ENCODE measurements at places on chromosomes 7 and 10. TPM values are rescaled to one million over a fixed set of nuclear protein-coding genes. Genes with fewer than 3 reads are reported as not detected.
A peak's percentile ranks its signal among the peaks of the same experiment; 100 is the strongest.

DNA sequence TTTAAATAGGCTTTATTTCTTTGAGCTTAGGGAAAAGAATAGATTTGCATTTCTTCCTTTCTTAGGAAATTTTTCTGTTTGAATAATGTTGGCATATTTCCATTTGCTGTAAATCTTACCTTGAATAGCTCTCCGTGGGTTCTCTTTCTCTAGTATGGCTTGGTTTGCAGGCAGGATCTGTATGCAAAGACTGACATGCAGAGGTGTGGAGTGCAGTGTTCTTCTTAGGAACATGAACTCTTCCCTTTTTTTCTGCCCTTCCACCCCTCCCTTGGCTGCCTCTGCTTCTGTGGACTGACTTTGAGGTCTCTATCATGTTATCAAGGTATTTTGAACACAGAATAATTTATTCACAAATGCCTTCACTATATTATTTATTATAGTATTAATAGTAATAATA lies 222.8 kb downstream of the LHFPL3 start:
- peaks cover 11% of the 10 kb centered on the region for H3K27me3 ChIP-seq
- no peak overlapping the region for H3K27ac ChIP-seq
- H3K4me3 ChIP-seq = no peak overlapping the region

- H3K27ac ChIP-seq = no peak overlapping the region
- peaks cover 10% of the 10 kb centered on the region for H3K4me1 ChIP-seq
These were observed 7.5 kb downstream of the ZFAND2A start for GRCh38 chr7:1152492-1152891.

DNA sequence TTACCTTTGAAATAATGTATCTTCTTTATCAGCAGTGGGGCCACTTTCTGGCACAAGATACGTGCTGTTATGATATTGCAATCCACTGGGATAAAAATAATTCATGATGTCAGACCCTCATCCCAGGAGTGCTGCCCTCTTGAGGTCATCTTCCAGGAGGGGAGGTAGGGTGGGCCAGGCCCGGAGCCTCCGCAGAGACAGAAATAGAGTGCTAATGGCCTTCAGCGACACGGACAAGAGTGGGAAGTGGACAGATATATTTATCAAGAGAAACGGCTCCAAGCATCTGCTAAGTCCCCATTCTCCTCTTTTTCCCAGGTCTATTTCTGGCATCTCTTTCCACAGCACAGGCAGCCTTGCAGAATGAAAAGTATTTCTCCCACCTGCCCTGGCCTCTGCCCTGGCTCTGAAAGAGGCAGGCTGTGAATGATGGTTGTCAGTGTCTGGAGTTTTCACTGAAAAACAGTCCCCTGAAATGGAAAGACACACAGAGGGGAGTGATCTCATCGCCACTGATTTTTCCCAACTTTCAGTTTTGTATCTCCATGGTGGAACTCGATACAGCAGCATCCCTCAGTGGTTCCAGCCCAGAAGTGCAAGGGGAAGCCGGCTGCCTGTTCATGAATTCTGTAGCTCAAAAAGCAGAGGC lies 251.7 kb upstream of the MYO3A start:
- peak overlapping the region; percentile 21 for H3K4me3 ChIP-seq
- peaks cover 28% of the 10 kb centered on the region for H3K27me3 ChIP-seq
- H3K4me1 ChIP-seq = no peaks in the 10 kb centered on the region
- no peak overlapping the region for H3K27ac ChIP-seq
- DNase-seq = peak; percentile 33

- H3K27me3 ChIP-seq = no peaks in the 10 kb centered on the region
- H3K36me3 ChIP-seq = peaks cover 8% of the 10 kb centered on the region
- DNase-seq = no peak
- H3K27ac ChIP-seq = no peak overlapping the region
These were observed 137.3 kb downstream of the SEMA3C start for GRCh38 chr7:80781561-80781979.

GRCh38 chr10:132362151-132362611 lies 30.2 kb downstream of the LRRC27 start:
- H3K27ac ChIP-seq = no peak overlapping the region
- H3K27me3 ChIP-seq = no peaks in the 10 kb centered on the region
- H3K4me3 ChIP-seq = no peak overlapping the region
- DNase-seq = no peak

DNA sequence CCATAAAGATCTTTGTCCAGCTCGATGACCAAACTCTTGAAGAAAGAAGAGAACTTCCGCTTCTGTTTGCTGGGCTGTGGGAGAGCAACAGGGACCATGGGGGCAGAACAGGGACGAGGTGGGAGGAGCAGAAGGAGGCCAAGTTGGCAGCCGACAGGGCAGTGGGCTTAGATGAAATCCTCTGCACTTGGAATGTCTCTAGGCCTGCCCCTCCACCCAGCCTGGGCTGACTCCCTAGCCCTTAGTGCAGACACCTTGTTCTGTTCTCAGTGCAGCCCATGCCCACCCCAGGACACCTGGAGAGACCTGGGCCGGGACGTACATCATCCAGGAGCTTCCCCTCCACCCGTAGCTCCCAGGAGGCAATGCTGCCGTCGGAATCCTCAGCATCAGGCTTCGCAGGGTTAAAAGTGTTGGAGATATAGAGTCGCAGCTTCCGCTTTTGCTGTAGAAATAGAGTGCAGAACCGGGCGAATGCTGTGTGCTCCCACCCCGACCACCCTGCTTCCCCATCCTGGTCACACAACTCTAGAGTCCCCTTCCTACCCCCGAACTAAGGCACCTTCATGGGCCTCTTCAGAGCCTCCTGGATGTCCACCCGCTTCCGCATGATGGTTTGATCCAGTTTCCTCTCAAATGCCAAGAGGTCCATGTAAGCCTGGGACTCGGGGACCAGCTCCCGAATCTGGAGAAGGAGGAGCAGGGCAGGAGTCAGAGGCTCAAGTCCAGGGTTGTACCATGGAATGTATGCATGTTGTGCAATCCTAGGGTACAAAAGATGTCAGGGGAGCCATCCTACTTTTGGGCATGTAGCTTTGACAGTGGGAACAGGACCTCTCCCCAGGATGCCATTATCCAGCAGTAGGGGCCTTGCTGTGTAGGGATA lies 6.1 kb downstream of the SMARCD3 start:
- H3K36me3 ChIP-seq = peaks cover 16% of the 10 kb centered on the region
- no peaks in the 10 kb centered on the region for H3K4me1 ChIP-seq
- no peak for DNase-seq
- H3K4me3 ChIP-seq = no peak overlapping the region
- H3K27ac ChIP-seq = no peak overlapping the region

DNA sequence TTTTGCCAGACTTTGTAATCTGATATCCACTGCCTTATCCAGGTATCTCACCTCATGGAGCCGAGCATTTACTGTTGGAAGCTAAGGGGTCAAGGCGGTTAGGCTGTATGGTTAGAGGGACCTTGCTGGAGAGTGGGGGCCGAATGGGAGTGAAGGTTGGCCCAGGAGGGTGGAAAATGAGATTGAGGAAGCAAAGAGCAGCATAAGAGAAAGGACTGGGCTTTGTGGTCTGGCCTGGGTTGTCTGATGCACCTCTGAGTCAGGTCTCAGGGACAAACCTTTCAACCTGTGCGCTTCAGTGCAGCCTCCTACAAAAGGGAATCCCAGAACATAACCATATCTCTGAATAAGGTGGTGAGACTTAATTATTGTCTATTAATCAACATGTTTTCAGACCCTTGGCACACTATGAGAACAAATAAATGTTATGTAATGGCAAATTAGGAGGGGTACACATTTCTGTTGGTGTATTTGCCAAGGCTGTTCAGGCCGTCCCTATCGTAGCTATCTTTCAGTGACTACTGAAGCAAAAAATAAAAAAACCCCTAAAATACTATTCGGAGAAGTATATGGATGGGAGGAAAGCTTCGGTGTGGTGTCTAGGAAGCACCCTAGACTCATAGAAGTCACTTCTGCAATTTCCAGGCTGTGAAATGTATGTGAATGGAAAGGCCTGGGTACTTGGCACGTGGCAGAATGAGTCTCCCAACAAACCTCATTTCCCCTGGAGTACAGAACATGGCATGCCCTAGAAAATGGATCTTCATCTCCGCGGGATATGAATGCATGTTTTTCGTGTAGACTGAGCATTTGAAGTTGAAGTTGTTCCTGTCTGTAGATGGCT lies 4.3 kb downstream of the CAMK1D start:
- H3K4me1 ChIP-seq = peaks cover 12% of the 10 kb centered on the region
- no peak overlapping the region for H3K4me3 ChIP-seq
- H3K27me3 ChIP-seq = peaks cover 92% of the 10 kb centered on the region

- no peaks in the 10 kb centered on the region for H3K27me3 ChIP-seq
- no peak overlapping the region for H3K4me3 ChIP-seq
- no peak for DNase-seq
These were observed 15.0 kb downstream of the TSPAN33 start for GRCh38 chr7:129159539-129159938.

GRCh38 chr10:46077141-46077554 lies 31.1 kb upstream of the MSMB start:
- H3K36me3 ChIP-seq = no peaks in the 10 kb centered on the region
- no peak overlapping the region for H3K4me3 ChIP-seq
- H3K4me1 ChIP-seq = no peaks in the 10 kb centered on the region
- H3K27me3 ChIP-seq = peaks cover 34% of the 10 kb centered on the region
- no peak for DNase-seq

DNA sequence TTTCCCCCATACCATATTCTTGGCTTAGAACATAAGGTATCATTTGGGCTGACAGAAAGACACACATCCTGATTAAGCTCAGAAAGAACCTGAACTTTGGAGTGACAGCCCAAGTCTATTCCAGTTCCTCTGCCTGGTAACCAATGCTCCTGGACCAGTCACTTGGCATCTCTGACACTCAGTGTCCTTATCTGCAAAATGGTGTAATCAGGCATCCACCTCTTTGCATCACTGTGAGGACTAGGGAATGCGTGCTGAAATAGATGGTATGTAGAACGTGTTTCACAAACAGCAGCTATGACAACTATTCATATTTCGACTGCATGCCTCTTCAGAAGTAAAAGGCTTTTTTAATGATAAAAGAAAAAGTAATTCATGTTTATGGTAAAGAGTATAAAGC lies 26.2 kb upstream of the PIK3AP1 start:
- no peak overlapping the region for H3K4me3 ChIP-seq
- H3K27me3 ChIP-seq = no peaks in the 10 kb centered on the region
- no peaks in the 10 kb centered on the region for H3K36me3 ChIP-seq

DNA sequence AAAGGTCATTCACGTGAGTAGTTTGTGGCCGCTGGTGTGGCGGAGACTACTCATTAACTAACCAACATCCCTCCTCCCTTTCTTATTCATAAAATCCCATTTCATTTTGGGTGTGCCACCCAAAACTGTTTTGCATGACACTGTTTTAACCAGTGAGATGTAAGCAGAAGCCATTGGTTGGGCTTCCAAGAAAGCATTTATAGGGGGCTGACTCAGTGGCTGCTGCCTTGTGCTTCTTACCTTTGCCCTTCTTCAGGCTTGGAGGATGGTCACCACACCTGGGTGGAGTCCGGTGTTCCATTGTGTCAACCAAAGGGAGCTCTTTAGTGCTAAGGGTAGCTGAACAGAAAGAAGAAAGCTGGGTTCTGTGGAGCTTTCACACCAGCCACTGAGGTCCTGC lies 37.2 kb upstream of the EPC1 start:
- DNase-seq = no peak
- no peak overlapping the region for H3K4me3 ChIP-seq
- peaks cover 28% of the 10 kb centered on the region for H3K4me1 ChIP-seq
- no peaks in the 10 kb centered on the region for H3K27me3 ChIP-seq

DNA sequence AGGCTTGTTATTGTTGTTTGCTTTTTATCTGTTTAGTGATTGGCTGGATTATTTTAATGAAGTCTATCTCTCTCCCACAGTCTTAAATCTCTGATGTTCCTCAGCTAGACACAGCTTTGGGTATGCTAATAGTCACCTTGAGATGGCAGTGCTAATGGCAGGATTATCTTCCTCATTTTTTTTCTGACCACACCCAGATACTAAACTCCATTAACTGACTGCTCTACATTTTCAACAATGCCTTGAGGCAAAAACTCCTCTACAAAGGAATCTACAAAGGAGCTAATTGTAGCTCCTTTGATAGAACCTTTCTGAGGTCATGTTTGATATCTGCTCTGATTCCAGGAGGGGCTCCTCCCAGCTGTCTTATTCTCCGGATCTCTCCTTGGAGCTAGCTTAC lies 122.6 kb downstream of the HBP1 start:
- no peaks in the 10 kb centered on the region for H3K36me3 ChIP-seq
- no peak overlapping the region for H3K27ac ChIP-seq
- H3K4me3 ChIP-seq = no peak overlapping the region
- H3K27me3 ChIP-seq = no peaks in the 10 kb centered on the region
- no peaks in the 10 kb centered on the region for H3K4me1 ChIP-seq

DNA sequence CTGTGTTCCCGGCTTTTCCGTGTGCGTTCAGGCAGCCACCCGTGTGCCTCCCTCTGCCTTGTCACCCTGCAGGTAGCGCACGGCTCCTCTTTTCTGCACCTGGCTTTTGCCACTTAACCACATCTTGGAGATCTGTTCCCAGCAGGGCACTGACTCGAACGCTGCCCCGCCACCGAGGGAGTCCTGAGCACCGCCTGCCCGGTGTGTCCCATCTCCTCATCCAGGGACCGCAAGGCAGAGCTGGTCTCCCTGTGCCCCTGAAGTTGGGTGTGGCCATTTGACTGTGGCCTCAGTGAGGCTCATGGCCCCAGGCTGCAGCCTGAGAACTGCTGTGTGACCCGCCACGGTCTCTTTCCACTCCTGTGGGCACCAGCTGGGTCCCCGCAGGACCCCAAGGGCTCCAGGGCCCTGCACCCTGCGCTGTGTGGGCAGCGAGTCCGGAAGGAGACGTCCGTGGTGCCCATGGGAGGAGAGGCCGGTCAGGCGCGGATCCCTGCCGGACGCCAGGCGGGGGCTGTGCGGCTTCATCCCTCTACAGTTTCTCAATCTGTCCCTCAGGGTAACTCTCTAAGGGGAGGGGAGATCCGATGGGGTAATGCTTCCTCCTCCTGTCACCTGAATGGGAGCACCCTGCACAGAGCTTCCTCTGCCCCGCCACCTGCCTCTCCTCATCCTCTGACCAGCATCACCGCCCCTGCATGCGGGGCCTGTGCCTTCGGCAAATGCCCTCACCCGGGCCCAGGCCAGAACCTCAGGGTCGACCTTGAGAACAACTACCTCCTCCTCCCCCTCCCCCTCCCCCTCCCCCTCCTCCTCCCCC lies 1.8 kb upstream of the INTS1 start:
- no peaks in the 10 kb centered on the region for H3K27me3 ChIP-seq
- peak overlapping the region; percentile 71 for H3K27ac ChIP-seq
- peak; percentile 40 for DNase-seq
- H3K36me3 ChIP-seq = peaks cover 53% of the 10 kb centered on the region
- peak overlapping the region; percentile 52 for H3K4me3 ChIP-seq

DNA sequence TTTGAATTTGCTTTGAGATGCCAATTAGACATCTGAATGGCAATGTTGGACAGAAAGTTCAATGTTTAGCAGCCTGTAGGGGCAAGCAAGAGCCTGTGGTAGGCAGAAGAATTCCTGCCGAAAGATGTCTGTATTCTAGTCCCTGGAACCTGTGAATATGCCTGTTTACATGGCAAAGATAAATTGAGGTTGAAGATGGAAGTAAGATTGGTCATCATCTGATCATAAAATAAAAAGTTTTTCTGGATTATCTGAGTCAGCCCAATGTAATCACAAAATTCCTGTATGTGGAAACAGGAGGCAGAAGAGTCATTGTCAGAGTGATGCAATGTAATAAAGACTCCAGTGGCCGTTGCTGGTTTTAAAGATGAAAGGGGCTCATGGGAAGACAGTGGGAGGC lies 430.5 kb downstream of the MDFIC start:
- DNase-seq = no peak
- H3K4me3 ChIP-seq = no peak overlapping the region
- no peaks in the 10 kb centered on the region for H3K36me3 ChIP-seq
- H3K4me1 ChIP-seq = peaks cover 9% of the 10 kb centered on the region
- H3K27ac ChIP-seq = no peak overlapping the region

Gene APBB1IP
- total RNA-seq = 1.9 TPM

All from Calu3 (cell line).